Hematopoietic multipotent progenitor cell treated with erythropoietin and hydrocortisone succinate and interleukin-3 and kit ligand, for 15 days (in vitro differentiated cells): ENCODE measurements at places on chromosomes 1 and 21.

GRCh38 chr1:82059959-82060358, 259.2 kb downstream of the ADGRL2 start:
- DNase-seq: no peak

DNA sequence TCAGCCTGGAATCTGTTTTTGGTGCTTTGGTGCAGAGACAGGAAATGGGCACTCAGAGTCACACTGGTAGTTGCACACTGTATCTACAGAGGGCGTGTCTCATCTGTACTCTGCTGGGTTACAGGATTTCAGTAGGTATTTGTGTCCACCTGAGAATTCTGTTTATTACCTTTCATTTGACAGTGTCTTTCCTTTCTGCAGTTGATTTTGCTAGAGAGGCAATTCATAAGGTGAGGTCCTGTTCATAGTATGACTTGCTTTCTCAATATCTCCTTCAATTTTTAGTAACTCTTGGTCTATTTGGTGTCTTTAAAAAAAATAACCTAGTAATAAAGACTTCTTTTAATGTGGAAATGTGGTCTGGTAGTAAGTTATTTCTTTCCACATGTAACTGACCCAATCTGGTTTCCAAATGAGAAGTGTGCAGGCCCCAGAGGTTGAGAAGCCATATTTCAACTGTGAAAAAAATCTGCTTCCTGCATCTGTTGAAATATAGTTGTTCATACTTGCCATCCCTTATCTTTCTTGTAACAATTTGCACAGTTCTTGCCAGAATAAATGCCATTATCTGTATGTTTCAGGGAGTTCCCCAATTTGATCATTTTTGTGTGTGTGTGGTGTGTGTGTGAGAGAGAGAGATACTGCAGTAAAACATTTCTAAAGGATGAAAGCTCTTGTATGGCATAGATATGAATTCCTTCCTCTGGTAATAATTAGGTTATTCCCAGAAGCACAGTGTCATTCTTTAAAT, 78.4 kb upstream of the DNAJC6 start:
- peak; percentile 82 for DNase-seq

GRCh38 chr21:41196993-41197392, 29.0 kb downstream of the BACE2 start:
- no peak for DNase-seq

GRCh38 chr1:107359472-107360241, 218.8 kb downstream of the NTNG1 start:
- no peak for DNase-seq

GRCh38 chr1:229986737-229987337, 80.2 kb upstream of the GALNT2 start:
- DNase-seq: peak; percentile 6

- no peak for DNase-seq
These were observed 133.4 kb downstream of the NEK7 start for GRCh38 chr1:198290089-198290683.

- DNase-seq: no peak
These were observed 133.1 kb downstream of the SMYD3 start for GRCh38 chr1:246373828-246374569.

DNA sequence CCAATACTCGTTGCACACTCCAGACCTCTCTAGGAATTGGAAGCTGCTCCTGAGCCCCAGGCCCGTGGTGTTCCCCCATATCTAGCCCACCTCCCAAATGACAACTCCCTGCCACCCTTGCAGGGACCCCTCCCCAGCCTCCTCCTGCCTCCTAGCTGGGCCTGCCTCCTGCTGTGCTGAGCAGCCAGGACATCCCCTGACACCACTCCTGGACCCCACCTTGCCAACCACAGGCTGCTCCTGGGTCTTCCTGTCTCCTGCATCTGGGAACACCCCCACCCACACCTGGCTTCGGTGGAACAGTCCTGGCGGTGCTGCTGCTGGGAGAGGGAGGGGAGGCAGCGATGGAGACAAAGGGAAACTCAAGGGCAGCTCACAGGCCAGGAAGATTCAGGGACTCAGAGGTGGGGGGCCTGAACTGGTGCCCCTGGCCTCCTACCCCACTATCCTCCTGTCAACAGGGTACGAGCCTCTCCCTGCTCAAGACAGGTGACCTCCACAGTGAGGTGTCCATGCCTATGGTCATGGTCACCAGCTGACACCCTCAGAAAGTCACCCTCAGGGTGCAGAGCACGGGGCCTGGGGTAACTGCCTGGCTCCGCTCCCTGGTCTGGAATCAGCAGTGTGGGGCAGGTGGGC, 81.2 kb downstream of the RIPK4 start:
- no peak for DNase-seq

DNA sequence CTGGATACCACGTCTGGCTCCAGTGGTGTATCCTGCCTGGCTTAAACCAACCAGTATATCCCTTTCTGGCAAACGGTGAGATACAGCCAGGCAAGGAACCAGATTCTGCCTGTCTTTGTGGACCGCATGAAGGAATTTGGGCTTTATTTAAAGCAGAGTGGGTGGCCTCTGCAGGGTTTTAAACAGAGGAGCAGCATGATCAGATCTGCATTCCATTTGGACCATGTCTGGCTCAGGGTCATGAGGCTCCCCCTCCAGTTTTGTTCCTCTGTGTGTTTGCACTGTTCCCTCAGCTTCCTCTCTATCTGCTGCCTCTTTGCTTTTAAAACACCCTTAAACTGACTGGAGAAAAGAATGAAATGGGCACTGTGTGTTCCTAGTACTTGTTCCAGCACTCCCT, 195.0 kb downstream of the GIPC2 start:
- DNase-seq: no peak
